ENCODE measurements at places on chromosomes 1 and 21.

DNA sequence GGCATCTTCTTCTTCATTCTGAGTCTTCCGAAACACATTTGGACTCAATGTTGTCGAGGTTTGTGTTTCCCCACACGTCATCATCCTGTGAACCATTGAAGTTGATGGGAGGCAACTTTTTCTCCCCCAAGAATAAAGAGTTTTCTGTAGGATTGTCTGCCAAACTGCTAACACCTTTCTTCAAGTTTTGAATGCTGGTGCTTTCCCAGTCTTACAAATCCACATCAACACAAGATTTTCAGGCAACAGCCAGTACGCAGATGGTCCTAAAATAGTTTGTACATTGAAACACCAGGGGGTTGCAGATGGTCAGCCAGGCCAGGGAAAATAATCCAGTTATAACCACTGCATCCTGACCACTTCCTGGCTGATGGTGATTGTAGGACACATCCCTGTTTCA, 187.9 kb downstream of the DISC1 start:
- DNase-seq: no peak

- DNase-seq: no peak
Measured at GRCh38 chr1:51093581-51093980, 8.4 kb upstream of the C1orf185 start.

DNA sequence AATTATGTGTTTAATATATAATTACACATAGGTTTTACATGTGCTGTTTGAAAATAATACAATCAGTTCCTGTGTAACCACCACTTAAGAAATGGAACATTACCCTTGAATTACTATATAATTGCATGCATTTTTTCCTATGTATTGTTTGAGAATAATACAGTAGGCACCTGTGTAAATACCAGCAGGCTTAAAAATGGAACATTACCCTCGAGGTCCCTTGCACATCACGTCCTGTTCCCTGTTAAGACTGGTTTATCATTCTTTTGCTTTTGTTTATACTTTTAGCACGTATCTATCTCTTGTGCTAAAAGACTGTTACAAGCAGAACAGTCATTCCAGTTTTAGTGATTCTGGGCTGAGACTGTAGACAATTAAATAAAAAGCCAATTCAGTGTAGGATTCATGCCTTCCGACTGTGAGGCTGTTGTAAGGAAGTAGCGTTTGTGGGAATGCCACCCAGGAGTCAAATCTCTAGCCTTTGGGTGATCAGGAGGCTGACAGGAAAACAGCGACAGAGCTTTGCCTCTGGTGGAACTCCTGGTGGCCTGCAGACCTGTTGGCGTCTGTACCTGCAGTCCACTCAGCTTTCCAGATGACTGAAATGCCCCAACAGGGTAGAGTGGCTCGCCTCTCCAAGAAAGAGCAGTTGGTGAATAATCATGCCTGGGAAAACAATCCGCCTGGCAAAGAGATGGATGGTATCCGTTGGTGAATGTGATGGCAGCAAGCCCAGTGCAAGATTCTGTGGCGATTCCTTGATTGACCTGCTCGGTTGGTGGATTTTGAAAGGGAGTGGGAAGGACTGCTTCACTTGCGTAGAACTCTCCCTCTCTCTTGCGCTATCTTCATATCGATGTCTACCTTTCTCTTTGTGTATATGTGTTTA, 58.0 kb downstream of the DISC1 start:
- no peak for DNase-seq

- DNase-seq: no peak
Measured at GRCh38 chr1:75127916-75128717, 6.1 kb upstream of the LHX8 start.

- peak; percentile 95 for DNase-seq
Measured at GRCh38 chr1:183515002-183515689, 42.8 kb downstream of the SMG7 start.

DNA sequence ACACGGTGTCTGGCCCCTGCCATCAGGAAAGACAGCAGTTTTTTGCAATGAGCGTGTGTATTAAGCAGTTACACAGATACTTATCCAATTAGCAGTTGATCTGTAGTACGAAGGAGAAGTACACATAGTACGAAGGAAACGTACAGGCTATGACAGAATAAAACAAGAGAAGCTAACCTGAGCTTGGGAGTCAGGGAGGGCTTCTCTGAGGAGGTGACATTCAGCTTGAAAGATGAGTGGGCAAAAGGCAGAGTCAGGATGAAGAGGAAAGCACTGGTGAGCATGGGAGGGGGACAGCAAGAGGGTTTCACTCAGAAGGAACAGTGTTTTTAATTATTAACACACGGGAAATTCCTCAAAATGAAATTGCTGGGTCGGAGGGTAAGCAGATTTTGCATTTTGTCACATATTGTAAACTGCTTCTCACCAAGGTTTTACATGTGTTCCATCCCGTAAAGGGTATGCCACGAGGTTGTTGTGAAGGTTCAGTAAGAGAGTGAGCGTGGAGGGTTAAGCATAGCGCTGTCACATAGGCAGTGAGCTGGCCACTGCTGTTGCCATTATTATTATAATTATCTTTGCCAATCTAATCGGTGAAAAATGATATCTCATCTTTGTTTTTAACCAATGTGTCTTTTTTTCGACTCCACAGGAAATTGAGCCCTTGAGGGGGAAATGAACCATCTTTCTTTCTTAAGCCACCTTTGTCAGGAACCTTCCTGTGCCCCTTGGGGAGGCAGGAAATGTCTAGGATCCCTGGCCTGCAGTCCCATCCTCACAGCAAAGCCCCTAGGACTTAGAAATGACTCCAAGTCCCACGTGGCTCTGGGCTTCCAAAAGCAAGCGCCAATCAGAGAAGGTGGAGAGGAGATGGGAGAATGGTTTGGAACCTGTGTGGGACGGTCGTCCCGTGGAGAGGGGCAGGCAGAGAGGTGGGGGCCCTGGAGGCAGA, 47.3 kb upstream of the POU3F1 start:
- no peak for DNase-seq

DNA sequence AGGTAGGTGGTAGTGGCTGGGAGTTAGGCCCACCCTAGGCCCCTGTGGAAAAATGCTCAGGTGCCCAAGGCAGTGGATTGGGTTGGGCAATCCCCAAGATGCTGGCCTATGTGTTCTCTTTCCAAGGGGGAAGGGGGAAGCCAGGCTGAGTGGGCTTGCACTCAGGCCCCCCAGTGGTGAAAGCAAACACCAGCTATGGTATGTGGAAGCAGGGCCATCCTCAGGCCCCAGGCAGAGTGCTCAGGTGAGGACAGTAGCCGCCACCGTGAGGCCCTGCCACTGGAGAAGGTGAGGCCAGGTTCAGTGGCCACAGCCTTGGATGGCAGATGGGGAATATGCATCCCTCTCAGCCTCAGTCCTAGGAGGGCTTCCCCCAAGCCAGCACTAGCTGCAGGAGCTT, 11.8 kb downstream of the LY9 start:
- DNase-seq: no peak

- DNase-seq: no peak
Measured at GRCh38 chr21:42829954-42830353, 49.4 kb downstream of the WDR4 start.

DNA sequence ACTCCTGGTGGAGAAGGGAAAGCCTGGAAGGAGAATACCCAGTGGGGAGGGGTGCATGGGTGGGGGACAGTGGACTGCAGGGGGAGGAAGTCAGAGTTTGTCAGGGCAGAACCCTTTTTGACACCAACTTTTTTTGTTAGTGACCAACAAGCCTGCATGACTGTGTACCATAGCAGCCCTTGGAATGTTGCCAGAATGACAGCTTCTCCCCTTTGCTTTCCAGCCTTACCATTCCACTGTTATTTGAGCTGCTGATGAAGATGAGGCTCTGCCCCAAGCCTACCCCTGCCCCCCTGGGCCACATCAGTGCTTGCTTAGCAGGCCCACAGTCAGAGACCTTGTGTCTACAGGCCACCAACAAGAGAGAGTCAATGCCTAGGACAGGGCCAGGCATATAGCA, 341.2 kb downstream of the HHAT start:
- DNase-seq: no peak

DNA sequence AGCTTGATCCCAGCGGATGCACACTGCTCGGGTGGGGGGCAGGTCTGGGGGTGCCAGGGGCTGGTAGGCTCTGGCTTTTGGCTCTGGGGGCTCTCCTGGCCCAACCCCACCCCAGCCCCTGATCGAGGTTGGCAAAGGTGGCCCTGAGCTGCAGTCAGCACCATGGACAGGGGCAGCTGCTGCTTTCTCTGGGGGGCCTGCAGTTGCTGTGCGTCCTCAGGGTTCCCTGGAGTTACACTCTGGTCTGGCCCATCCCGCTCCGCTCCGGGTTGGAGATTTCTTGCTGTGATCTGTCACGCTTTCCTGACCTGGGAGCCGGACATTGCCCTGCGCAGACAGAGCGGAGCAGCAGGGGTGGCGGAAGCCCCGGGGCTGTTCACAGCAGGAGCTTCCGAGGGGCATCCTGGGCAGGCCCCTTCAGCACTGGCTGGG, 8.0 kb upstream of the PLCH2 start:
- no peak for DNase-seq

DNA sequence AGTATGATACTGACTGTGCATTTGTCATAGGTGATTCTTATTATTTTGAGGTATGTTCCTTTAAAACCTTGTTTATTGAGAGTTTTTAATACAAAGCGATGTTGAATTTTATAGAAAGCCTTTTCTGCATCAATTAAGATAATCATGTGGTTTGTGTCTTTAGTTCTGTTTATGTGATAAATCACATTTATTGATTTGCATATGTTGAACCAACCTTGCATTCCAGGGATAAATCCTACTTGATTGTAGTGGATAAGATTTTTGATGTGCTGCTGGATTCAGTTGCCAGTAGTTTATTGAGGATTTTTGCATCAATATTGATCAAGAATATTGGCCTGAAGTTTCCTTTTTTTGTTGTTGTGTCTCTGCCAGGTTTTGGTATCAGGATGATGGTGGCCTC, 158.0 kb downstream of the CENPF start:
- no peak for DNase-seq

GRCh38 chr21:45175326-45176095, 101.1 kb downstream of the ADARB1 start:
- peak; percentile 11 for DNase-seq

GRCh38 chr1:155598842-155599331, 11.1 kb upstream of the MSTO1 start:
- peak; percentile 28 for DNase-seq

DNA sequence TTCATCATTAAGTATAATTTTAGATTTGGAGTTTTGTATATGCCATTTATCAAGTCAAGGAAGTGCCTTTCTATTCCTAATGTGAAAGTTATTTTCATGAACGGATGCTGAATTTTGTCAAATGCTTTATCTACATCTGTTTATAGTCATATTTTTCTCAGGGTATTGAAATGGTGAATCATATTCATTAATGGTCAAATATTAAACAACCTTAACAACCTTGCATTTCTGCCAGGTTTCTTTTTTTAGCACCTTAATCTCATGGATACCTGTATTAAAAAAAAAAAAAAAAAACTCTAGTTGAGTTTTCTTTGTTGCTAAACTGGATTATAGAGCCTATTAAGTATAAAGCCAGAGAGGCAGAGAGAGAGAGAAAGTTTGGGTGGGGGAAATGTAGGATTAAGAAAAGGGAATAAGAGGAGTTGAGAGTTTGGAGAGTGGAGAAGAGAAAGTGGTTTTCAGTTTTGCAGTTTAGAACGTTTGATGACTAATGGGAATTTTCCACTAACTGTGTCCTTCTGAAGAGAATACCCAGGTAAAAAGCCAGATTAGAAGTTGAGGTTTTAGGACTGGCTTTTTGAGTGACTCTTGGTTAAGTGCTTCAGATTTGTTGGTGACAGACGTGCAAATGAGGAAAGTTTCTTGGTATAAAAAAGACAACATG, 305.0 kb downstream of the HLX start:
- DNase-seq: no peak

- DNase-seq: no peak
Measured at GRCh38 chr1:54352755-54353154, 53.4 kb downstream of the SSBP3 start.

DNA sequence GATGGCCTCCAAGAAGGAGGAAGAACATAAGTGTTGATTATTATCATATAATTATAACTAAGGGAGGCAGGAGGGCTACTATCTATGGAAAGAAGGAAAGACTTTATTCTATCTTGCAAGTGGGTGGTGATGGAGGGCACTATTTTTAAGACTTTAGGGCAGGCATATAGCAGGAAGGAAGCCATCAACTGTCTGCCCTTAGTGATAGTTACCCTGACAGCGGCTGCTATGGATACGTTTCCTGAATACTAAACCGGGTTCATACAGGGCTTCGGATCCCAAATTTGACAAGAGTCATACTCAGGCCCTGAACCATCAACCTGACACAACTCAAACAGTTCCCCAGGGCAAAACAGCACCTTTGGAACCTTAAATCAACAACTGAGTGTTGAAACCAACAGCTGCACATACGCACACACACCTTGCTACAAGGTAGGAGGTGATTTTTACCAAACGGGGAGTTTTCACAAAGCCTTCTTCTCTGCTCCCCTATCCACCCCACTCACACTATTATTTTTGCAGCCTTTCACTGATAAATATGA, 397.2 kb downstream of the OMA1 start:
- DNase-seq: no peak

DNA sequence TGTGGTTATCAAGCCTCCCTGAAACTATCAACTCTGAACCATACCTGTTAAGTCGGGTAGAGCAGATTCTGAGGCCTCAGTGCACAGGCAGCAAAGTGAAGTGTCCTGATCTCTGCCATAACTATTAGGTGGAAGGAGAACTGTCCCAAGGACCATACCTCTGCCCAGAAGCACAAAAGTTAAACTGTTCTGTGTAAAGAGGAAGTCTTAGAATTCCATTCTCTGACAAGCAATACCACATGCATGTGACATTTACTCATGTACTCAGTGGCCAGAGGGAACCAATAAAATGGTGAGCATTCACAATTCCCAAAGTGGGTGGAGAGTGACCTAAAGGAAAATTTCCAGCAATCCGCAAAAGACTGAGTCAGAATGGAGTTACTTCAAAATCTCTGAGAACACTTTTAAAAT, 61.0 kb downstream of the TOR3A start:
- peak; percentile 98 for DNase-seq

DNA sequence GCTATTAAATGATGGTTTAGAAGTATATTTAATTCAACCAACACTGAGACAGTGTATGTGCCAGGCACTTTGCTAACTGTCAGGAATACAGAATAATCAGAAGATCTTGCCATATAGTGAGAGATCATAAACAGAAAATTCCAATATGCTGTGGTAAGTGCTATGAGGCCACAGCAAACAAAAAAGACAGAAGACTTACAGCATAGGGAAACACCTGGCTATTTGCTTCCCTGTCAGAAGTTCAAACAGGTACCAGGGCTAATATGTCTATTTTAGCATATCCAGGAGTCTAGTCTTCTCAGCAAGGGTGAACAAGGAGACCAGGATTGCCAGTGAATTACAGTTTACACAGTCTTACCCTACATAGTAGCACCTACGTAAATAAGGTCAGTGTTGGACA, 30.4 kb downstream of the TRIT1 start:
- DNase-seq: no peak
